ENCODE measurements at places on chromosomes 12 and 14. TPM values are rescaled to one million over a fixed set of nuclear protein-coding genes. Genes with fewer than 3 reads are reported as not detected.

DNA sequence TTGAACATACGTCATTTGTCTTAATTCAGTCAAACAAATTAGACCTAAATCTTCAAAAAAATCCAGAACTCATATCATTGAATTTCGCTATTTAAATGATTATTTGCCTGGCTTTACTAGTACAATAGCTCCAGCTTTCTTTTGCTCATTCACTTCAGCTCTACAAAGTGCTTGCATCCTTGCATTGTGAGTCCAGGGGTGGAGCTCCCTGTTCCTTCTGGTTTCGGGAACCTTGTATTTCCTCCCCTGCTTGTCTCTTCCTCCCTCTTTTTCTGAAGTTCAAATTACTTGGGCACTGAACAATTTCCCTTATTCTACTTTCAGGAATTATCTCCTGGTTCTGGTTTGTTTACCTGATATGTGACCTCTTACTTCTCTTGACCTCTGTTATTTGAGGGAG is 58.1 kb upstream of the KITLG start:
- no peak for DNase-seq
- no peak overlapping the region for H3K4me3 ChIP-seq
- no peaks in the 10 kb centered on the region for H3K4me1 ChIP-seq
- no peaks in the 10 kb centered on the region for H3K27me3 ChIP-seq

GRCh38 chr12:53500142-53500775 is 824 bp upstream of the TARBP2 start:
- peaks cover 6% of the 10 kb centered on the region for H3K27me3 ChIP-seq
- H3K4me1 ChIP-seq: peaks cover 38% of the 10 kb centered on the region
- no peaks in the 10 kb centered on the region for H3K36me3 ChIP-seq

GRCh38 chr12:129310346-129310745 is 457.1 kb downstream of the GLT1D1 start:
- H3K4me3 ChIP-seq: no peak overlapping the region
- DNase-seq: no peak
- H3K36me3 ChIP-seq: no peaks in the 10 kb centered on the region
- H3K4me1 ChIP-seq: no peaks in the 10 kb centered on the region
- H3K27ac ChIP-seq: no peak overlapping the region

GRCh38 chr12:93783832-93784231 is 106.7 kb downstream of the CRADD start:
- no peaks in the 10 kb centered on the region for H3K27me3 ChIP-seq
- no peak overlapping the region for H3K4me3 ChIP-seq
- peak overlapping the region; percentile 85 for H3K27ac ChIP-seq
- peaks cover 24% of the 10 kb centered on the region for H3K4me1 ChIP-seq

DNA sequence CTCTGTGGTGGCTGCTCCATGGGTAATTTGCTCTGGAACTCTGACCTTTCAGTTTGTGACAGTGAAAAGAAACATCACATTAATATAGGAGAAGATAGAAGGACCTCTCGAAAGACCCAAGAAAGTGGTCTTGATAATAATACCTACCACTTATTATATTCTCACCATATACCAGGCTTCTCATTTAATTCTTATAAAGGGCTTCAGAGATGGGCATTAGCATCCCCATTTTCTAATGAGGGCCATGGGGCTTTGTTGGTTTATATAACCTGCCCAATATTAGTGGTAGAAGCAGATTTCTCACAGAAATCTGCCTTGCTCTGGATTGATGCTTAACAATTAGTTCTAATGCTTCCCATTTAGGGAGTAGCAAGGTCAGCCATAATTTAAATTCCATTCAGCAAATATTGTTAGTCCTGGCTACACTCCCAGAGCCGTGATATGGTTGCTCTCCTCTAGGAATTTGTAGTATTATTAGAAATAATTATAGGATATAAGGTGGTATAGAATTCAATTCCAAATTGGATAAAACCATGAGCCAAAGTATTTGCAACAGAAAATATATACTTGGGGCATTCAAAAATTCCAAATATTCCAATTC is 7.4 kb upstream of the AMIGO2 start:
- H3K4me1 ChIP-seq: peaks cover 42% of the 10 kb centered on the region
- no peak overlapping the region for H3K4me3 ChIP-seq
- peaks cover 5% of the 10 kb centered on the region for H3K36me3 ChIP-seq

DNA sequence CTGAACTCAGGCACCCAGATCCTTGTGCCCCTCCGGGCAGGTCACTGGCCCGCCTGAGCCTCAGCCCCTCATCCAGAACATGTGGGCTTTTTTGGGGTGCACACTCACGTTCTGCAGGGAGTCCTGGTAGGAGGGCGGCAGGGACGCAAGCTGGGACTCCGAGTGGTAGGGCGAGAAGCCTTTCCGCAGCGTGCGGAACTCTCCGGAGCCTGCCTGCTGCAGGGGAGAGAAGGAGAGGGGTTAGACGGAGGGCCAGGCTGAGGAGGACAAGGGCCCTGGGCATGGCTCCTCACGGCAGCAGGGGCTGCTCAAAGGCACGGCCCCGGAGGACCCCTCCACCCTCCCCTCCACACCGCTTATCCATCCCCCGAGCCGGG is 40.8 kb downstream of the CCNK start:
- H3K4me1 ChIP-seq: no peaks in the 10 kb centered on the region
- H3K36me3 ChIP-seq: no peaks in the 10 kb centered on the region
- no peak overlapping the region for H3K27ac ChIP-seq
- no peak for DNase-seq
- H3K27me3 ChIP-seq: peaks cover 3% of the 10 kb centered on the region

DNA sequence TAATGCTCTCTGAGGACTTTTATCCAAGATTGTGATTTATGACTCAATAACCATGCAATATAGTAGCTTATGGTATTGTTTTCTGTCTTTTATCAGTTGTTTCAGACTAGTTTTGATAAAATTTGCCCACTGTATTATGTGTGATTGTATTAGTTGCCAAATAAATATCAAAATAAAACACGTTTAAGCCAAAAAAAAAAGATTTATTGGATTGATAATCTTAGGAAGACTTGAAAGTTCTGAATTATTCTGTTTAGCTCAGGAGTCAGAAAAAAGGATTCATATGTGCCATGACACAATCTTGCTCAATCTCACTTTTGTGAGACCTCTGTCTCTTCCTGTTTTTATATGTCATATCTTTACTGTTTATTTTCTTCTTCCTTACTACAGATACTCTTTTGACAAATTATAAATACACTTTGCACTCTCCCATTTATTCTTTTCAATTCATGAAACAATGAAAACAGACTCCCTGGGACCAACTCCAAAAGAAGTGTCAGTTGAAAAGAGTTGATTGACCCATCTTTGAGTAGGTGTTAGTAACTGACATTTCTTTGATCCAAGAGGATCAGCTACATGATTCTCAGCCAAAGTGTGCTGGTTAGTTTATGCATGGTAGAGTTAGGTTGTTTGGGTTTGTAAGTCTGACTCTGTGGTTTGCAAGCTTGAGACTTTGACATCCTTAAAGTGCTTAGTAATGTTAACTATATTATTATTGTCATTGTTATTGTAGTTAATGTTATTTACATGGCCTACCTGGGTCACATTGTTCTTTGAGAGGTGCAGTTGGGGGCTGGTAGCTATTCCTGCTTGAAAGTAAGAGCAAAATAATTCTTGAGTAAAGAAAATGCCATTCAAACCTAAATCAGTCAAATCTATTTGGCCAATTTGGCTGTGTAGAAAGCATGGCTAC is 2.5 kb downstream of the OR6C76 start:
- no peak overlapping the region for H3K27ac ChIP-seq
- H3K27me3 ChIP-seq: no peaks in the 10 kb centered on the region
- no peak overlapping the region for H3K4me3 ChIP-seq

DNA sequence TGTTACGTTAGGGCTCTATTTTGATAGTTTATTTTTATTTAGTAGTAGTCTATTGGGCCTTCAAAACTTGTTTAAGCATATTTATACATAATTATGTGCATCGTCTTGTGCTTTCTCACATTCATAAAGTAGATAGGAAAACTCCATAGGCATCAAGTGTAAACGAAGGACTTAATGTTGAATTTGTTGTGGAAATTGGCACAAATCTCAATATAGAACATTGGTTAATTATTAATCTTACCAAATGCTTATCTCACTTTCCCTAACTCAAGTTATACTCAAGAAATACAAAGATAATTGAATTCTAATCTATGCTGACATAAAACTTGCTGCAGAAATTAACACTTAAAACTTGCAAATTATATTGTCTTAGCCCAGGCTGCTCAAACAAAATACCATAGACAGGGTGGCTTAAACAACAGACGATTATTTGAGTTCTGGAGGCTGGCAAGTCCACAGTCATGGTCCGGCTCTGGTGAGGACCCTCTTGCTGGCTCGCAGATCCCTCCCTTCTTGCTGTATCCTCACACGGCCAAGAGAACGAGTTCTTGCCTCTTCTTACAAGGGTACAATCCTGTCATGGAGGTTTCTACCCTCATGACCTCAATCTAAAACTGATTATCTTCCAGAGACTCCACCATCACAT is 18.8 kb downstream of the STYX start:
- peaks cover 9% of the 10 kb centered on the region for H3K4me1 ChIP-seq
- H3K4me3 ChIP-seq: no peak overlapping the region
- peaks cover 33% of the 10 kb centered on the region for H3K36me3 ChIP-seq
- no peaks in the 10 kb centered on the region for H3K27me3 ChIP-seq

GRCh38 chr14:74257078-74257940 is 18.1 kb downstream of the VSX2 start:
- DNase-seq: peak; percentile 65
- H3K27ac ChIP-seq: no peak overlapping the region
- H3K36me3 ChIP-seq: no peaks in the 10 kb centered on the region
- peak overlapping the region; percentile 88 for H3K4me3 ChIP-seq
- H3K27me3 ChIP-seq: no peaks in the 10 kb centered on the region

DNA sequence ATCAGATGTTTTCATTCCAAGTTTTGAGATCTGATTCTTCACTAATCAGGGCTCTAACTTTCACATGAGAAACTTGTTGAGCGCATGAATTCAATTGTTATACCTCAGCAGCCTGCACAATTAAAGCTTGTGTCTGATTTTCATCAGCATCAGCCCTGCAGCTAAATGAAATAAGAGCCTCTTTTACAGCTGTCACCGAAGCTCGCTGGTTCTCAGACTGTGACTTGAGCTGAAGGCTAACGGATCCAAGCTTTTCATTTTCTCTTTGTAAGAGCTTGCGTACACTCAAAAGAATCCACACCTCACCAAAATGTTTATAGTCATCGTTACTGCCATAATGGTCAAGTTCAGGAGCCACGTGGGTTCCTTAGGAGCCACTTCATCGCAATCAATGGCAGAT is 65.5 kb upstream of the BEGAIN start:
- no peak for DNase-seq
- H3K27ac ChIP-seq: no peak overlapping the region
- no peaks in the 10 kb centered on the region for H3K36me3 ChIP-seq
- peaks cover 1% of the 10 kb centered on the region for H3K27me3 ChIP-seq
- no peaks in the 10 kb centered on the region for H3K4me1 ChIP-seq

GRCh38 chr14:99736603-99737371 is 52.7 kb downstream of the CYP46A1 start:
- no peak overlapping the region for H3K27ac ChIP-seq
- H3K4me3 ChIP-seq: no peak overlapping the region
- H3K4me1 ChIP-seq: no peaks in the 10 kb centered on the region
- H3K36me3 ChIP-seq: no peaks in the 10 kb centered on the region
- peaks cover 17% of the 10 kb centered on the region for H3K27me3 ChIP-seq

- DNase-seq: no peak
- no peak overlapping the region for H3K4me3 ChIP-seq
- H3K36me3 ChIP-seq: peaks cover 36% of the 10 kb centered on the region
- peaks cover 7% of the 10 kb centered on the region for H3K27me3 ChIP-seq
- peaks cover 19% of the 10 kb centered on the region for H3K4me1 ChIP-seq
Observed at GRCh38 chr12:46187023-46187422, 81.8 kb downstream of the SLC38A1 start.

DNA sequence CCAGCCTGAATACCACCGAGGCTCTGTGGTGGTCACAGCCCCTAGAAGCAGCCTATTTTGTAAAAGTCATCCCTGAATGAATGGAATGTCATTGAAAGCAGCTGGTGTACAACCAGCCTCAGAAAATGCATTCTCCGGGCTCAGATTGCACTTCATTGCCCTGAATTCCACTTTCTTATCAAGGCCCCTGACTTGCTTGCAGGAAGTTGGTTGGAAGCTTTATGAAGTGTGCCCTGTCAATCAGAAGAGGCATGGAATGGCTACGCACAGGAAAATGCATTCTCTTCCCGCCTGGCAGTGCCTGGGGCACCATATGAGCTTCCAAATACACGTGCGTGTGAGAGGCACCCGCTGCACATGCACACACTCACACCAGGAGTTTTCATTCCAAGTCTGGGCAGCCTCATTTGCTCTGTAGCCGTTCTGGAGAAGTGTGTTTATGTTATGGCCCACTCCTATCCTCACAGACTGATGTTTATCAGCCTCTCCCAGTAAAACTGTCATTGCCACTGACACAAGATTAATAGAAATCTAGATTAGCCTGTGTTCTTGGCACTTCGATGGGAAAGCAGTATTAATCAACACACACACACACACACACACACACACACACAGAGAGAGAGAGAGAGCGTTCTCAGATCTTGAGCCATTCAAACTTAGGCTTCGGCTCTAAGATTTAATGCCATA is 63.9 kb downstream of the NUAK1 start:
- H3K27ac ChIP-seq: no peak overlapping the region
- no peak for DNase-seq
- no peak overlapping the region for H3K4me3 ChIP-seq
- no peaks in the 10 kb centered on the region for H3K36me3 ChIP-seq
- peaks cover 9% of the 10 kb centered on the region for H3K27me3 ChIP-seq

DNA sequence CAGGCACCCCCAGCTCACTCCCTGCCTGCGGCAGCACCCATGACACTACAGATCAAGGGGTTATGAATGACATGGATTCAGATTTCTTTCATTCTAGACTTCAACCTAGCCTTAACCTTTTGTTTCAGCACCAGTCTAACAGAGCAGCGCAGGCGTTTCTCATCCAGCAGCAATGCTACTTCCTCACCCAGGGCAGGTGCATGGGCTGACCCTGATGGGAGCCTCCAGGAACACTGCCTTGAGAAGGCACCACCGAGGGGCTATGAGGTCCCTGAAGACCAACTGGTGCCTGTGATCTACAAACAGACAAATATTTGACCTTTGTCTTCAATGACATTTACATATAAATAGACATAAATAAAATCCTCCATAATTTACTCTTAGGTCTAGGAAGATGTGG is 10.8 kb downstream of the CDCA4 start:
- no peak overlapping the region for H3K4me3 ChIP-seq
- no peaks in the 10 kb centered on the region for H3K36me3 ChIP-seq
- no peaks in the 10 kb centered on the region for H3K27me3 ChIP-seq
- no peak overlapping the region for H3K27ac ChIP-seq
- no peak for DNase-seq

Gene KRT83
- polyA plus RNA-seq: not detected

Gene DEGS2
- 12.1 TPM for polyA plus RNA-seq

Gene IL26
- not detected for polyA plus RNA-seq

Gene LRRIQ1
- not detected for polyA plus RNA-seq

Gene RBM23
- 85.5 TPM for polyA plus RNA-seq
